NCI-H82 (cell line): ENCODE measurements at places on chromosomes 3 and 15.

DNA sequence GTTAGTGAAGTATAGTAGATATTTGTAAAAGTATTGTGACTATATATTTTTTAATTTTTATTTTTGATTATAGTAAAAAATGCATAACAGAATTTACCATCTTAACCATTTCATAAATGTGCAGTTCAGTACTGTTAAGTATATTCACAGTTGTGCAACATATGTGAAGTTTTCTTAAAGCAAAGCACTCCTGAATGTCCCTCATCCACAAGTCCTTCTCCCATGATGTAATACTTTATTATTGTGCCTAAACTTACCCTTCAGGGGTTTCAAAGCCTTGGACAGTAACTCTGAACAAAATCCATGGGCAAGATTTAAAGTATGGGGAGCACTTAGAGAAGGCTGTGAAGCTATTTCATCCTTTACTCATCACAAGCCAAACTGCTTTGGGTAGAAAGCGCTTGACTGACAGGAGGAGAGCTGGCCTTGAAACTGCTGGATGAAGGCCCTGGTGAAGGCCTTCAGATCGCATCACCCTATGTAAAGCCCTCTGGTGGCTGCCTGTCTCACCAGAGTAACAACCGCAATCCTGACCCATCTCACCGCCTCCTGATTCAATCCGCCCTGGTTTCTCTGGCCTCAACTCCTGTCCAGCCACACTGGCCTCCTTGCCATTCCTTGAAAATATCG lies 28.0 kb downstream of the LSM3 start:
- peak; percentile 8 for DNase-seq

DNA sequence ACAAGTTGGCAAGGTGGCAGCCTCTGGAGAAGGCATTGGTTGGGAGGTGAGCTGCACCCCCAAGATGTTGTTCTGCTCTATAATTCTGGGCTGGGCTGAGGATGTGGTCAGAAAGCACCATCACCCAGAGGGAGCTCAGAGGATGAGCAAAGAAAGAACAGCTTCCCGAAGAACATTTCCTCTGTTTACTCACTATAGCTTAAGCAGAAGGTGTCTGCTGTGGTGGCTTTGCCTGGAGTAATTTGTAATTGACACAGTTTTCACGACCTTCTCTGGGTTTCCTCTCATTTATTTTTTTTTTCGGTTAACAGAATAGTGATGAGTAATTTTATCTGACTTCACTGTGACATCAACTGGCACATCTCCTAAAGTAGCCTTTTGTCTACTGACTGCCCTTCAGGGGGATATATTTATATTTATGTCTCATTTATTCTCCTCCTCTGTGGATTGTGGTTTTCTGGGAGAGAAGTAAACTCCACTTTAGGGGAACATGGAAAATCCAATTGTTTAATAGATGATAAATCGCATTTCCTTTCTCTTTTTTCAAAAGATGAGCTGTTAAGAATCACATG lies 49.5 kb upstream of the ABHD17C start:
- DNase-seq = no peak

GRCh38 chr3:129383292-129383860 lies 45.1 kb downstream of the EFCAB12 start:
- DNase-seq = peak; percentile 95

GRCh38 chr3:75049533-75049932 lies 435.1 kb upstream of the CNTN3 start:
- no peak for DNase-seq

DNA sequence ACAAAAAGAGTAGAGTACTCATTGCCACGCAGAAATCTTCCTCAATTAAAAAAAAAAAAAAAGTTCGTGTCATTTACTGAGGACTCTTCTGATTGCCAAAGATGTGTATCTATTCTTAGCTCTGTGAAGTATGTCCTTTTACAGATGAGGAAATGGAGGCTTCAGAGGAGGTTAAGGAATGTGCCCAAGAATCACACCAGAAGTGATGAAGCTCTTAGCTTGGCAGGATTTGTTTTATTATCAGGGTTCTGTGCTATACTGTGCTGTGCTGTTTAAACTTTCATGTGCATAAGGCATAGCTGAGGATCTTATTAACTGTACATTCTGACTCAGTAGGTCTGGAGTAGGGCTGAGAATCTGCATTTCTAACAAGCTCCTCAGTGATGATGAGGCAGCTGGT lies 665.2 kb upstream of the ADAMTS9 start:
- no peak for DNase-seq

GRCh38 chr3:95460274-95460673 lies 1354.1 kb upstream of the EPHA6 start:
- DNase-seq = no peak

GRCh38 chr3:194637541-194638400 lies 4.6 kb upstream of the TMEM44 start:
- DNase-seq = peak; percentile 50
